ENCODE measurements at places on chromosomes 7 and 10. TPM values are rescaled to one million over a fixed set of nuclear protein-coding genes. Genes with fewer than 3 reads are reported as not detected.
A peak's percentile ranks its signal among the peaks of the same experiment; 100 is the strongest.

Gene PNLIPRP3
- total RNA-seq = not detected

DNA sequence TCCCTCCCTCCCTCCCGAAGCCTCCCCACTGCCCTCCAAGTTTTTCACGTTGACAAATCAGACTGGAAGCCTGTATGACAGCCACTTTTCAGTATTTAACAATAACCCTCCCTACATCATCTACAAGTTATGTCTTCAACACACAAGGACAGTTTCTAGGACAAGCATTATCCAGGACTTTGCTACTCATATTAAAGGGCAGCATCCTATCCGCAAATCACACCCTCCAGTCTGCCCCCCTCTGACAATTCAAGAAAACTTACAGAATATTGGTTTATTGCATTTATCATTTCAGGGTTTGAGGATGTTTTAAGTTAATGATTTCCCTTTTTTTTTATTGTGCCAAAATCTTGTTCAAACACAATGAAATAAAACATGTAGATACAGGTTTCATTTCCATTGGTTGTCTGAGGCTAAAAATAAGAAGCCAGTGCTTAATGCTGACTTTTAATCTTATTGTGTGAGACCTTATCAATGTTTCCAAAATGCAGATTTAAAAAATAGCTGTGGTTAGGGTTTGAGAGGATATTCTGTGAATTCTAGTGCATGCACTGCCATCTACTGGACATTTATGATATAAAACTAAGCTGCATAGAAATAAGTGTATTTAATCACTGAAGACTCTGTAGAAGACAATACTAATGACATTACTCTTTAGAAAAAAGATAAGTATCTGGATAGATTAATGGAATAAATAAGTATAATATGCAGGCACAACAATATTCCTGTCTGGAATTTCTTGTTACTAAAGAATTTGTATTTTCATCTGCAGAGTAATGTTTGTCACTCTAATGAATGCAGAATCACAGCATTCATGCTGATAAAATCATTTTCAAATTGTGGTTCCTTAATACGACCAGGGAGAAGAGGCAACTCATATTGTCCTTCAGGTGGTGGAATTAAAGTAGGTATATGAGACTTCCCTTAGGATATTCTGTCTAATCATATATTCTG, 64.1 kb downstream of the CAV1 start:
- H3K4me3 ChIP-seq = no peak overlapping the region
- H3K27me3 ChIP-seq = no peaks in the 10 kb centered on the region
- H3K4me1 ChIP-seq = peaks cover 4% of the 10 kb centered on the region
- no peak for DNase-seq
- no peak overlapping the region for H3K27ac ChIP-seq
- no peaks in the 10 kb centered on the region for H3K36me3 ChIP-seq

DNA sequence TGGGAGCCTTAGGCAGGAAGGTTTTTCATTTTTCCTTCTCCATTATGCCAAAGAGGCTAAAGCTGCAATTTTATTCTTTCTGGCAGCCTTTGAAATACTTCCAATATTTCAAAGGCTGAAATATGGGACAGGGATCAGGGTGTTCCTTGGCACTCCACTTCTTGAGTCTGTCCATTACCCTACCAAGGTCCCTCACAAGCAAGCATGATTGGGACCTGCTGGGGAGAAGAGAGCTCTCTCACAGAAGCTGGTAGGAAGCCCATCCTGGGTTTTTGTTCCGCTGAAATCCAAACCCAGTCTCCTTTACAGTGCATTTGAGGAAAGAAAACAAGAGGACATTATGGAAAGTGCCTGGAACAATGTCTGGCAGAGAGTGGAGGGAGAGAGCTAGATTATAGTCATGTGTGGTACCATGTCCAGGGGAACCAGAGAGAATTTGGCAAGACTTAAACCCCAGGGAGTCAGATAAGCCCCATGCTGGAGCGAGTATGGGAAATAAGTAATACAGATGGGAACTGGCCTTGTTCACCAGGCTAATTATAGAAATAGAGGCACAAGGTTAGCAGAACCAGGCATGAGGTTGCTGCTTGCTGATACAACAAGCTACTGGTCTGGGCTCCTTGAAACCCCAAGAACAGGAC, 104.7 kb downstream of the LSM5 start:
- H3K4me1 ChIP-seq = no peaks in the 10 kb centered on the region
- H3K27me3 ChIP-seq = no peaks in the 10 kb centered on the region
- H3K27ac ChIP-seq = no peak overlapping the region
- no peak overlapping the region for H3K4me3 ChIP-seq
- no peaks in the 10 kb centered on the region for H3K36me3 ChIP-seq
- no peak for DNase-seq

DNA sequence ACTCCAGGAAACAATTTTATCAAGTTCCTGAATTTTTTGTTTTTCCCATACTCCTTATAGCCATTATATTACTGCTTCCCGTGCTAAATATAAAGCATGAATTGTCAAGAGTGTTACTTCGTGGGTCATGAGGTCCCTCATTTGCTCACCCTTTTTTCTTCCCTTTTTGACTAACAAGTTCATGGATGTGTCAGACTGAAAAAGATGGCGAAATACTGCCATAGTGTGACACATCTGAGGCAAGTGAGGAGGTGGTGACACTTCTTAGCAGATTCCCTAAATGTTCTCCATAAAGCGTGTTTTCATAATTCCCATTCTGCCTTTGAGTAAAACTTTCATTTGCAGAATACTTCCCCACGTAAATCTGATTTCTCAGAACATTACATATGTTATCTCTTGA, 269.6 kb upstream of the FZD1 start:
- H3K4me3 ChIP-seq = no peak overlapping the region
- no peaks in the 10 kb centered on the region for H3K36me3 ChIP-seq
- no peaks in the 10 kb centered on the region for H3K4me1 ChIP-seq

- H3K36me3 ChIP-seq = no peaks in the 10 kb centered on the region
- no peak for DNase-seq
- H3K4me3 ChIP-seq = no peak overlapping the region
Measured at GRCh38 chr7:42618651-42619360, 293.1 kb downstream of the C7orf25 start.

Gene PLA2G12B
- not detected for total RNA-seq

Gene OR2A25
- total RNA-seq = not detected

DNA sequence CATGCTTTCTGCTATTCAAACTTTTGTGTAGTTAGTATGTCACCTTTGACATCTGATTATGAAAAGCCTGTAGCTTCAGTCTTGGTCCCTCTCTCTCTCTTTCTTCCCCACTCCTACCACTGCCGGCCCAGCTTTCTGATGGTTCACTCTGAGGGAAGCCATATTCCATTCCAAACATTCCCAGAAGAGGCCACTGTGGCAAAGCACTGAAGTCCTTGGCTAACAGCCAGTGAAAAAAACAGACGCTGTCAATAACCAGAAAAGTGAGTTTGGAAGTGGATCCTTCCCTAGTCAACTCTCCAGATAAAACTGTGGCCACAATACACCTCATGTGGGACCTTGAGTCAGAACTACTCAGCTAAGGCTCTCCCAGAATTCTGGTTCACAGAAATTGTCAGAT, 950.7 kb upstream of the PHF14 start:
- no peak overlapping the region for H3K4me3 ChIP-seq
- no peak overlapping the region for H3K27ac ChIP-seq
- H3K4me1 ChIP-seq = no peaks in the 10 kb centered on the region
- H3K27me3 ChIP-seq = peaks cover 3% of the 10 kb centered on the region

Gene GJD4
- total RNA-seq = not detected

Gene OR2A1
- total RNA-seq = 0.25 TPM

- no peaks in the 10 kb centered on the region for H3K4me1 ChIP-seq
- no peak overlapping the region for H3K27ac ChIP-seq
- no peak overlapping the region for H3K4me3 ChIP-seq
- H3K27me3 ChIP-seq = no peaks in the 10 kb centered on the region
- H3K36me3 ChIP-seq = no peaks in the 10 kb centered on the region
- no peak for DNase-seq
Measured at GRCh38 chr7:3134745-3135144, 91.1 kb upstream of the CARD11 start.

Gene HTR7
- total RNA-seq = 0.11 TPM

GRCh38 chr7:2553108-2553507, 2.2 kb downstream of the BRAT1 start:
- H3K4me1 ChIP-seq = peaks cover 9% of the 10 kb centered on the region
- H3K27ac ChIP-seq = no peak overlapping the region
- H3K4me3 ChIP-seq = no peak overlapping the region
- no peaks in the 10 kb centered on the region for H3K27me3 ChIP-seq
- no peaks in the 10 kb centered on the region for H3K36me3 ChIP-seq
- DNase-seq = no peak

Gene FAM237B
- total RNA-seq = not detected

DNA sequence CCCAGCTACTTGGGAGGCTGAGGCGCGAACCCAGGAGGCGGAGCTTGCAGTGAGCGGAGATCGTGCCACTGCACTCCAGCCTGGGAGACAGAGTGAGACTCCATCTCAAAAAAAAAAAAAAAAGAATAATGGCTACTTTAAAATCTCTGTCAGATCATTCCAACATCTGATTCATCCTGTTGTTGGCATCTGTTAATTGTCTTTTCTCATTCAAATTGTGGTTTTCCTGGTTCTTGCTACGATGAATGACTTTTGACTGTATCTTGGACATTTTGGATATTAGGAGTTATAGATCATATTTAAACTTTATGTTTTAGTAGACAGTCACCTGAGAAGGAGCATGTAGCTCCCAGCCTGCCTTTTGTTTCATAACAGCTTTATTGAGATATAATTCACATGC, 8.5 kb downstream of the TPST1 start:
- H3K36me3 ChIP-seq = no peaks in the 10 kb centered on the region
- no peak overlapping the region for H3K4me3 ChIP-seq
- H3K27ac ChIP-seq = no peak overlapping the region
- no peaks in the 10 kb centered on the region for H3K27me3 ChIP-seq

DNA sequence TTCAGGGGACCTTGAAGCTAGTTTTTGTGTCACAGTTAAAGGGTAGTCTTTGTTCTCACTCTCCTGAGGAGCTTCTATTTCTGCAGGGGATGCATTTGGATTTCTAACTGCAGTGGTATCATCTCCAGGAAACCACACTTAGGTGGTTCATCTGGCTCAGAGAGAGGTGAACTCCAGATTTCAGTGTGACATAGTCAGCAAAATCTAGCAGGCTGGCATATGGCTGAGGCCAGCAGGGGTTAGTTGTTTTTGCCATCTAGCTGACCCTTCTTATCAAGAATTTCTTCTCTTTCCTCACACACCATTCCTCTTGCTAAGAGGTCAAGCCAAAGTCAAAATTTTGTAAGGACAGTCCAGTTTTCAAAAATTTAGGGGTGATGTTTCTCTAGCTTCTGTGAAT, 248.2 kb downstream of the REEP3 start:
- no peak for DNase-seq
- H3K4me3 ChIP-seq = no peak overlapping the region

DNA sequence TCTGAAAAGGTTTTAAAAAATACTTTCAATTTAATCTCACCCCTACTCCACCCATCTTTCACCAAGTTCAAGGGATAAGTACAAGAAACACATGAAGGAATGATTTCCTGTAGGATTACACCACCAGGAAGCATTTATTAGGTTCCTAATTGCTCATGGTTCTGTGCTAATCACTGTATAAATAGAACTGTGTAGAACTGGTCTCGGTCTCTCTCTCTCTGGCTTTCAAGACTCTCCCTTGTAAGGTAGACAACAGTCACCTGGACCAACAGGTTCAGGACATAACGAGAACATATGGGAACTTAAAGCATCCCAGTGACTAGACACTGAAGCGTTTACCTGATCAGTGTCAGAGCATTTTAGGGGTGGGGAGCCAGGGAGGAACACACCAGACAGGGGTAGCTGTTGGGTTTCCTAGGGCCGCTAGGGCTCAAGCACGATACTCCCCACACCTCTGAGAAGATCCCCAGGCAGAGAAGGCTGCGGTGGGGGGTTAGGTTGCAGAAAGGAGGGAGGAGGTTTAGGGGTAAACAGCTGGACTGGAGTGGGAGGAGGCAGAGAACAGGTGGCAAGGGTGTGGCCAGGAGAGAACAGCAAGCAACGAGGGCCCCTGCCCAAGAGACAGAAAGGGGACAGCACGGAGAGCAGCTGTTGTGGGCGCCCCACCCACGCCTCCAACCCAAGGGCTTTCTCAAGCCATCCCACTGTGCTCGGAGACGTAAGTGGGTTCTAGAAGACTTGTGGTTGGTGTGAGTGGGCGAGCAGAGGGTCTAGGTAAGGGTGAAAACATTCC, 52.5 kb upstream of the USP6NL start:
- H3K27me3 ChIP-seq = no peaks in the 10 kb centered on the region
- H3K36me3 ChIP-seq = no peaks in the 10 kb centered on the region
- no peak for DNase-seq
- peaks cover 4% of the 10 kb centered on the region for H3K4me1 ChIP-seq
- no peak overlapping the region for H3K27ac ChIP-seq
- no peak overlapping the region for H3K4me3 ChIP-seq

GRCh38 chr7:30923774-30924413, 12.2 kb downstream of the AQP1 start:
- H3K27me3 ChIP-seq = no peaks in the 10 kb centered on the region
- no peak overlapping the region for H3K27ac ChIP-seq
- H3K36me3 ChIP-seq = no peaks in the 10 kb centered on the region
- DNase-seq = peak; percentile 6
- no peak overlapping the region for H3K4me3 ChIP-seq

Gene PRKG1
- 15.7 TPM for total RNA-seq

GRCh38 chr10:68362590-68362989, 29.9 kb upstream of the PBLD start:
- H3K27ac ChIP-seq = no peak overlapping the region
- H3K4me3 ChIP-seq = no peak overlapping the region
- no peaks in the 10 kb centered on the region for H3K36me3 ChIP-seq
- no peak for DNase-seq

Gene MINDY3
- 43.3 TPM for total RNA-seq

DNA sequence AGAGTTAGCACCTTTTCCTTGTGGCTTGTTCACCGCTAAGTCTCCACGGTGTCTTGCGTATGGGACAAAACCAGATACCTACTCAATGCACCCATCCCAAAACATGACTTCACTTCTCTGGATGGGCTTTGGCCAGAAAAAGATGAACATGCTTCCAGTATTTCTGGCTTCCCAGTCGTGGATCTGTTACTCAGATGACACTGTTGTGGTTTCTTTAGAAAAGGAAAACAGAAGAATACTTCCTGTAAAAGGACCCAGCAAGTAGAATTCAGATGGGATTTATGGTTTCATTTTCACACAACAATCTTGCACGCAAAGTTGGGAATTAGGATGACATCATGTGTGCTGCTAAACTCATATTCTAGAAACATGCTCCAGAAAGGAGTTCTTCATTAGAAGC, 216.7 kb downstream of the ADAM12 start:
- no peaks in the 10 kb centered on the region for H3K36me3 ChIP-seq
- peaks cover 15% of the 10 kb centered on the region for H3K4me1 ChIP-seq
- H3K27ac ChIP-seq = peak overlapping the region; percentile 51
- H3K27me3 ChIP-seq = no peaks in the 10 kb centered on the region
- DNase-seq = no peak

DNA sequence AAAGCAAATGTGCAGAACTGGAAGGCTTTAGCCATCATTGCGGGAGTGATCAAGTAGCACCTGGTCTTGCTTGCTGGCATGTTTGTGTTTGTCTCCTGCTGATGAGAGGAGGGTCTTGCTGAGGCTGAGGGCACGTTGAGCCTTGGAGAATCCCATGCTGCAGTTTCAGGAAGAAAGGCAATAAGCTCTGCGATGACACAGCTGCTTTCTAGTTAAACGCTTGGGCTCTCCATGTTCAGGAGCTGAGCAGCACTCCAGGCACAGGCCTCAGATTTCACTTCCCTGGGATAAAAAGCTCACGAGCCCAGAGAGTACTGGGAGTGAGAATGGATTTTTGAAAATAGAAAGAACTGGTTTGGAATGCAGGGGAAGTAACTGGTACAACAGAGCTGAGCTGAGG, 100.8 kb downstream of the LRRC18 start:
- H3K4me3 ChIP-seq = no peak overlapping the region
- H3K4me1 ChIP-seq = no peaks in the 10 kb centered on the region
- H3K36me3 ChIP-seq = no peaks in the 10 kb centered on the region
- H3K27me3 ChIP-seq = no peaks in the 10 kb centered on the region

- no peaks in the 10 kb centered on the region for H3K27me3 ChIP-seq
- H3K36me3 ChIP-seq = no peaks in the 10 kb centered on the region
- no peak overlapping the region for H3K27ac ChIP-seq
- no peak for DNase-seq
Measured at GRCh38 chr10:6306917-6307316, 104.2 kb downstream of the PFKFB3 start.

Data from ovary (tissue), 10 donors.